Central memory CD8-positive, alpha-beta T cell (primary cell): ENCODE measurements at places on chromosomes 1 and 21.

DNA sequence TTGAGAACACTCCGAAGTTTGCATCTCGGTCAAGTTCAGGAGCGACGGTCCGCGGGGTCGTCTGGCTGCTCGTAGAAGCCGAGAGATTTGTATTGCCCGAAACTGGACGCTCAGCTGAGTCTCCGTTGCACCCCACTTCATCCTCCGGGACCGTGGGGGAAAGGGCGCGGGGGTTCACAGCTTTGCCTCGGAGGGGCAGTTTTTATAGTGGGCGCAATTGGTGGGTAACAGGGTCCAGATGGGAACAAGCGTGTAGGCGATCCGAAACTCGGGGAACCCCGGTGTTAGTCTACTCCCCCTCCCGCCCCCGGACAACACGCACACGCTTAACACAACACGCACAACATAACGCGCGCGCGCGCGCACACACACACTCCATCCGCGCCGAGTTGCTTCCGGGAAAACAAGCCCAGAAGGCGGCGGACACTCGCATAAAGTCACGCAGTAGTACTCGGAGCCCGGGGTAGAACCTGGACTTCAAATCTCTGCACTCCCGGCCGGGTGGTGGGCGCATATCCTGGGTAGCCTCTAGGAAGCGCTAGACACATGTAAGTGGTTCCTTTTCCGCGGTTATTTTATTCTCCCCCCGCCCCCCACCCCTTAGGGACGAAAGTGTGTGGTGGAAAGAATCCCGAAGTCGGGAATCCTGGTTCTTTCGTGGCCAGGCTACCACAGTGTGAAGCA is 1.1 kb upstream of the JUN start:
- peak; percentile 83 for DNase-seq

GRCh38 chr1:41353744-41354143 is 7.5 kb upstream of the FOXO6 start:
- no peak for DNase-seq

GRCh38 chr1:71908303-71908702 is 374.0 kb downstream of the NEGR1 start:
- DNase-seq, result no peak

GRCh38 chr21:45845063-45845769 is 136.4 kb upstream of the COL6A1 start:
- DNase-seq, result no peak

- no peak for DNase-seq
Measured at GRCh38 chr1:42183957-42184268, 19.4 kb upstream of the GUCA2A start.

DNA sequence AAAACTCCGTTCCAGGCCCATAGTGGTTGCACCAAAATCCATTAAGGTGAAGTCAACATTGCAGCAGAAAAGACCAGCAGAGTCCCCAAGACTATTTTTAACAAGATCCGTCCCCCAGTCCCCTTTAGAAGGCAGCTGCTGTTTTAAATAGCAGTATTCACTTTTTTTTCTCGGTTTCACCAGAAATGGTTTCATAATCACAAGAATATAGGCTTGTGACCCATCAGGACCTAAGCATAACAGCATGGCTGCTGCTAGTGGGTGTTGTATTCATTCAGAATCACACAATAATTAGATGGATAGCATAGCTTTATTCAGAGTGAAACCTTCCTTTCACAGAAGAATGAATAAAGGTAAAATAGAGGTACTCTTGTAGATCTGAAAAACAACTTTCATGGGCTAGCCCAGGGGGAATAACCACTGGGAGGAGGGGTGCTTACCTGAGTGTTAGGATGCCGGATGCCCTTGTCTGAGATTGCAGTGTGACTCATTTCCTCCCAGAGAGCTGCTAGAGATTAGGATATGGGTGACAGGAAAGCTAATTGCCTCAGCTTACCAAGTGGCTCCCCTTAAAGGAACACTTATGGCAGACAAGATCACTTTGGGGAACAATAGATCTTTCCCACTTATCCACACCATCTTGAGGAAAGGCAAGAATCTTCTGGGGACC is 35.0 kb downstream of the ACKR1 start:
- DNase-seq, result no peak

DNA sequence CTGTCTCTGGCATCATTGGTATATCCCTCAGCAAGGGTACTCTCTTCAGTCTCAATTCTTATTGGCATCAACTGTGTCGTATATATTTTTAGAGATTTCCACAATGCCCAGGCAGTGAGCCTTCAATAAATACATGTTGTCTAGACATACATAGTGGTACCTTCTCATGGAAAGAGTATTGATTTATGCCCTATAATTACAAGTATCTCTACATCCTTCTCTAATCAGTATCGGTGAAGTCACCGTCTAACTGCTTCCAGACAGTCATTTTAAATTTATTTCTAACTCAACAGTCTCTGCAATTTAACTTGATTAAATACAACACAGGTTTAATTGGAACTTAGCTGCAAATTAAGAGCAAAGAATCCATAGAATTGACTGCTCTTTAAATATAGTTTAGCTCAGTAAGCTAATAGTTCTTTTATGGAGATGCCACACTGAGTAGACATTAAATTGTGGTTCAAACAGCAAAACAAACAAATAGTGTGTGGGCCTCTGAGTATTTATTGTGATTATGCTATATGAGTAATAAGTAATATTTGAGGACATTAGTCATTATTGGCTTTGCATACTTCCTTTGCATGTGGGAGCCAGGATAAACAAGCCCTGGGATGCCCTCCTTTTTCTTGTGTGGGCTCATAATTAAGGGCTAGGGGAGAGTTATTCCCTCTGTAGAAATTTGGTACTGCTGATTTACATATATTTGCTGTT is 126.9 kb upstream of the DUSP10 start:
- no peak for DNase-seq

- DNase-seq, result no peak
Measured at GRCh38 chr1:227666286-227666685, 68.8 kb downstream of the JMJD4 start.
